ENCODE measurements at places on chromosomes 2 and 18. TPM values are rescaled to one million over a fixed set of nuclear protein-coding genes. Genes with fewer than 3 reads are reported as not detected.

The EMX1 gene
- not detected for total RNA-seq

DNA sequence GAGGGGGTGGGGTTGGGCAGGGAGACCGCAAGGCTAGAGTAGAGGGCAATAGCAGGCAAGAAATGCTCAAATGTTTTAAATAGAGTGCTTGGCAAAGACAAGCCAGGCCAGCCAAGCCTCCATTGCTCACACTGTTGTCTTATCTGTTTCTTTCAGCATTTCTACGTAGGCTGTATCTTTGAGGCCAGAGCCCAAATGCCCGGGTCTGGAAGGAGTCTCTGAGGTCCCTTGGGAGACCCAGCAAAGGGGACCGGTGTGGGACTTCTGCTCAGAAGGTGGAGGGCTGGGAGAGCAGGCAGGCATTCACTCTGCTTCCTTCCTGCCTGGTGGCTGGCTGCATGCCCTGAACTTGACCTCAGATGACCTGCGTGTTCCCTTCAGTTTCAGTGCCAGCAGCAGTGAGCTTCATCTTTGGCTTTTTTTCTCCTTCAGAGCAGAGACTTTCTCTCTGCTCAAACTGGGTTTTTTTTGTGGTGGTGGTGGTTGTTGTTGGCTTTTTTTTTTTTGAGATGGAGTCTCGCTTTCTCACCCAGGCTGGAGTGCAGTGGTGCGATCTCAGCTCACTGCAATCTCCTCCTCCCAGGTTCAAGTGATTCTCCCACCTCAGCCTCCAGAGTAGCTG is 13.7 kb upstream of the TET3 start:
- DNase-seq: peak; percentile 63

DNA sequence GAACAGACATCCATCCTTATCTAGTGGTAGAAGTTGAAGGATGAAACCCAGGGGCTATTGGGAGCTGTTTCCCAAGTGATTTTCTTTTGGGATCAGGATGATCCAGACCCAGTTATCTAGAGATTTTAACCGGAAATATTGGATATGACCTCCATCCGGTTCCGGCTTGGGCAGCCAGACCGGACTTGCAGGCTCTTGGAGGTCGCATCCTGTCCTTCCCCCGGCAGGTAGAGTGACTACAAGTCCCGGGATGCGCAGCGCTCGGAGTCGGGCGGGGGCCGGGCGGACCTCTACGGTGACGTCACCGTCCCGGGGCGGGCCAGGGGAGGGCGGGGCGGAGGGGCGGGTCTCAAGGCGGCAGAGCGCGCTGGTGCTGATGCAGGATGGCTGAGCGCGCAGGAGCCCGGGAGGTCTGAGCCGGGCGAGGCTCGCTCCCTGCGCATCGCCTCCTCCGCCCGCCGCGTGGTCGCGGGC is at the start of gene KIF5C:
KIF5C (plus strand) TSS at position 360 of the 474 bp plus-strand sequence. CDS start 391 bp downstream, outside the sequence.
- DNase-seq: peak; percentile 83

DNA sequence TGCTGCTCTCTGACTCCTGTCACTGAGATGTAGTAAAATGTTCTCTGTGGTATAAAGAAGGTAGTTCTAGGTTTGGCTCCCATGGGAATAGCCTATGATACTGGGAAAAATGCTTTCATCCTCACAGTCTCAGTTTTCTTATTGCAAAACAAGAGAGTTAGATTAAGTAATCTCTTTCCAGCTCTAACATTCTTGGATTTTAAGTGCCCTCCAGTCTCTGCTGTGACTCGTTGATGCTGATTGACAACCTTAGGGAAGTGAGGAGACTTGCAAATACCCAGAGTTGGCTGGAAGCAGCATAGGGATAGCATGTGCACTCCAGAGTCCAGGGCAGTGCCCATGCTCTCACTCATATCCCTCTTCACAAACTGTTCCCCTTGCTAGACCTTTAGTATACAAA is 534.9 kb downstream of the SLC4A3 start:
- no peak for DNase-seq

- DNase-seq: no peak
Observed at GRCh38 chr2:172342078-172342477, 85.3 kb upstream of the ITGA6 start.

DNA sequence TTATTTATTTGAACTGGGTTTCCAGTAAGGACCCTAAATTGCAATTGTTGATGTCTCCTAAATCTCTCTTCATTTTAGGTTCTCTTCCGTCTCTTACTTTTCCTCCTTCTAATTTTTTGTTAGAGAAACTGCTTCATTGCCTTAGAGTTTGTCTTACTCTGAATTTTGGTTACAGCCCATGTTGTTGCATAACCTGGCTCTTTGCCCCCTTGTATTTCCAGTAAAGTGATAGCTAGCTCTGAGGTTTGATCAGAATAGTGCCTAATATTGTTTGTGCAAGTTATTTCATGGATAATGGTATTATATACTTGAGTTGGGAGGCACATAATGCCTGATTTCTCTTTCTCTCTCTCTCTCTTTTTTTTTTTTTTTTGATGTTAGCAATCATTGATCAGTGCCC is 71.8 kb downstream of the MGAT5 start:
- no peak for DNase-seq

DNA sequence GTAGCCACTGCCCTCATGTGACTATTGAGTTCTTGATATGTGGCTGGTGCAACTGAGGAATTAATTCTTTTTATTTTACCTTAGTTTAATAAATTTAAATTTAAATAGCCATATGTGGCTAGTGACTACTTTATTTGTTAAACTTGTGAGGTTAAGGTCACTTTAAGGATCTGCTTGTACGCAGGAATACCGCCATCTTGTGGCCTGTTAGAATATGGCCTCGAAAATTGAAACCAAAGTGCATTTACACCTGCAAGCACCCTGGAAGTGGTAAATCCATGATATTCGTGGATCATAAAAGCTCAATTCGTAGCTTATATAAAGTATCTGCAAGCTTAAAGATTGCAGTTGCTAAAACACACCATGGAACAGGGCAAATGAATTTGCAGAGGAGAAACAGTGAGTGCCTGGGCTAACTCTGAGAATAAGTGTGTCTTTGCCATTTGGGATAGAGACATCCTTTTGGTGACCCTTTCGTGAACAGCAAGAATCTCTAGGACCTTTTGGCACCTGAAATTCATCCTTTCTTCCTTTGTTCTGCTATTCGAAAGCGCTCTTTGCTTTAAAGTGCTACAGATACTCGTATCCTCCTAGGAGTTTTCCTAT is 59.9 kb upstream of the REG3A start:
- DNase-seq: no peak

The STK36 gene
- 22.8 TPM for total RNA-seq

DNA sequence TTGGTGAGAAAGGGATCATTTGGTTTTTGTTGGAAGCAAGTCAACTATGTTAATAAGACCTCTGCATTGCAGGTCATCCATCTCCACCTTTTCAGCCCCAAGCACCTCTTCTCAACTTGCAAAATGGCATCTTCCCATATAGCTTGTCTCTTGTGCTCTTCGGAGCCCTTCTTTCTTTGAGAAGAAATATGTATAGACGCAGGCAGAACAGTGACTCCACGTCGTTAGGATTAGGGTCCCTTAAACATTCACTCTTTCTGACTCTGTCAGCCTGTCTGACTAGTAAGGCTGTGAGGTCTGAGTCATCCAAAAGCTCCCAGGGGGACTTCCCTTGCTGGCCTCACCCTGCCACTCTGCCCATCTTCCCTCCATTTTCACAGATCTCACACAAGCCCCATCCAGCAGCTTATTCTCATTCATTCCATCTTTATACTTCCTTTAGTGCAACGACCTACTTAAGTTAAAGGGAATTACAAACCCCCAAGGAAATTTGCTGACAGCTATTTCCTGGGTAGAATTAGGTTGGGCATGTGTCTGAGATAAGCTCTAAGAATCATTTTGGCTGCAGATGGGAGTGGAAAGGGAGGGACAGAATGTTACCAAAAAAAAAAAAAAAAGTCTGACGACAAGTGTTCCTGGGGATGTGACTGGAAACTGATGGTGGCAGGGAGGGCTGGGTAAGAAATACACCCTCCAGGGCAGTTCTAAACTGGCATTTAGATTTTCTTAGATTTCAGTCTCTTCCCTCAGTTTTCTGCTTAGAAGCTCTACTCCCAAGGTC is 37.7 kb upstream of the MEX3C start:
- no peak for DNase-seq
